ENCODE measurements at places on chromosomes 3 and 15. TPM values are rescaled to one million over a fixed set of nuclear protein-coding genes. Genes with fewer than 3 reads are reported as not detected.

Gene USP8
- 90.1 TPM for total RNA-seq

Gene GRK7
- total RNA-seq: not detected

Gene PLD1
- total RNA-seq: 44.6 TPM

Gene C3orf20
- 0.24 TPM for total RNA-seq

Gene DNAH12
- 0.29 TPM for total RNA-seq

Gene CA12
- total RNA-seq: 4.7 TPM

Gene CHSY1
- 43.0 TPM for total RNA-seq

Gene ATP13A5
- not detected for total RNA-seq

Gene HGD
- 14.0 TPM for total RNA-seq

Gene UROC1
- total RNA-seq: not detected

All from type B pancreatic cell (in vitro differentiated cells).